ENCODE measurements at places on chromosomes 12 and 14.

DNA sequence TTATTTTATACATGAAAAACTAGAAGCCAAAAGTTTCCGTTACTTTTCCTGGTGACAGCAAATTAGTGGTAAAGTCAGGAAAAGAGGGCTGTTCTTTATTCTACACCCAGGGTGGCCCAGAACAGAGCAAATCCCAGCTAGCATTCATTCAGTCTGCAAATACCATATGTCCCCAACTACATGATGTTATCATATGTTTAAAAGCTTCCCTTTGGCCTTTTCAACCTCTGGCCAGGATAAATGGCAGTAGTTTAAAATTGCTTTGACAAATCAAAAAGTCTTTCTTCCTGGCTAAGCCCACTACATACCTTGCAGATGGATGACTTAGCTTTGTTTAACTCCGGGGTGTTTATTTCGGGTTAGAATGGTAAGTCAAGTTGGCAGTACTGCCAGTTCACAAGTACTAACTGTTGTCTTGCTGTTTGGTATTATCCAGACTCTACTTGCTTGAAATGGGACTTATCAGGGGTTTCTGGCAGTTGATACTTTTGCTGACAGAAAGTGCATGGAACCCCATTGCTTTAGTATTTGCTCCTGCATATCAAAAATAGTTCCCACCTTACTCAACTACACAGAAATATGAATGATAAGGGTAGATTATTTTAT lies 69.7 kb downstream of the PKP2 start:
- DNase-seq = no peak

GRCh38 chr12:120130011-120130410 lies 13.5 kb upstream of the RAB35 start:
- DNase-seq = no peak

GRCh38 chr12:116881877-116882507 lies 751 bp upstream of the HRK start:
- DNase-seq = no peak

GRCh38 chr12:38149395-38150073 lies 167.0 kb upstream of the ALG10B start:
- no peak for DNase-seq

DNA sequence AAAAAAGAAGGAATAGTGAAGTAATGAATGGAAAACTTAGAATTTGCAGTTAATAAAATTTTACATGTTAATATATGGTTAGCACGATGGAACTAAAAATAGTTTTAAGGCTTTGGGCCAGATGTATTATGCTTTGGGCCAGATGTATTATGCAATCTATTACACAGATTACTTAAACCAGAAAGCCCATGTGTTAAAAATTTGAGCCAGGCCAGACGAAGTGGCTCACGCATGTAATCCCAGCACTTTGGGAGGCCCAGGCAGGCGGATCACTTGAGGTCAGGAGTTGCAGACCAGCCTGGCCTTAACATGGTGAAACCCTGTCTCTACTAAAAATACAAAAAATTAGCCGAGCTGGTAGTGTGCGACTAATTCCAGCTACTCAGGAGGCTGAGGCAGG lies 17.2 kb downstream of the IFT81 start:
- DNase-seq = no peak

- DNase-seq = no peak
Measured at GRCh38 chr14:79426103-79426755, 785.1 kb downstream of the DIO2 start.

- no peak for DNase-seq
Measured at GRCh38 chr12:113297214-113297587, 37.7 kb downstream of the SLC8B1 start.

- no peak for DNase-seq
Measured at GRCh38 chr12:78918268-78918667, 53.7 kb downstream of the SYT1 start.

- peak; percentile 52 for DNase-seq
Measured at GRCh38 chr14:93962701-93963601, 13.4 kb downstream of the ASB2 start.

- no peak for DNase-seq
Measured at GRCh38 chr12:46300910-46301309, 32.1 kb upstream of the SLC38A1 start.

DNA sequence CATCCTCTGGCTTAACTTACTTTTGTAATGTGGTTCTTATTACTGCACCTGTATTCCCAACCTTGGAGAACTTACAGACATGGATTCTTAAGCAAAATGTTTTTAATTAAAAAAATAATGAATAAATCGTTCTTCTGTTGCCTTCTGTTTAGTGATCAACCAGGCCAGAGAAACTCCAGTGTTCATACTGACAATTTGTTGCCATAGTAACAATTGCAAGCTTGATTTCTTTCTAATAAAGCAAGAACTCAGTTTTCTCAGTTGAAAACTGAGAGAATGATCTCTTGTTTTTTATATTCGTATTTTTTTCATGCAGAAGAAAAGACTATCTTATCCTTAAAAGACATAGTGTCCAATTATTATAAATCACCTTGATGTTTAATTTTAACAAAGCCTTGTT lies 106.5 kb upstream of the LMNTD1 start:
- no peak for DNase-seq

- peak; percentile 46 for DNase-seq
Measured at GRCh38 chr12:49827401-49828099, 663 bp downstream of the NCKAP5L start.

DNA sequence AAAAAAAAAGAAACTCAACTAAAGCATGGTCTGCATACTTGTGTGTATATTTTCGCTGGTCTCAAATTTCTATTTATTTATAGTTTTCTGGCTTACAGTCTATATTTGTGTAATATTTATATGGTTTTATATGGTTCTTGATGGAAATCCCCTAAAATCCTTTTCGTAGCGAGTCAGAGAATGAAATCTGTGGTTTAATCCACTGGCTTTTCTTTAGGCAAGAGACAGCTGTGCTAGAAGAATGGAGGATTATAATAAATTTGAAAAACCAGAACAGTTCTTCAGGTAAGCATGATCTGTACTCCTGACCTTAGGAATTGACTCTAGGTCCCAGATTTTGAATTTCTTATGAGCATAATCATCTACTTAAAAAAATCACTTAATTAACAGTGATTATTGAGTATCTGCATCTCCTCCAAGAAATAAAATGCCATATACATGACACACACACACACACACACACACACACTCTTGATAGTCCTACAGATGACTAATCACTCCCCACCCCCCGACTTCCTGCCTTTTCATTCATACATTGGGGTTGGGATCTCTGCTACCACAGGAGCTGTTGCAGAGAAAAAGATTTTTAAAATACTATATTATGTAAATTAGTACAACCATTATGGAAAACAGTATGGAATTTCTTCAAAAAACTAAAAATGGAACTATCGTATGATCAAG lies 113.4 kb downstream of the CRADD start:
- DNase-seq = peak; percentile 25

- DNase-seq = no peak
Measured at GRCh38 chr14:104871656-104872468, 6.8 kb downstream of the CEP170B start.

GRCh38 chr14:89730687-89731086 lies 223.8 kb downstream of the EFCAB11 start:
- DNase-seq = no peak

DNA sequence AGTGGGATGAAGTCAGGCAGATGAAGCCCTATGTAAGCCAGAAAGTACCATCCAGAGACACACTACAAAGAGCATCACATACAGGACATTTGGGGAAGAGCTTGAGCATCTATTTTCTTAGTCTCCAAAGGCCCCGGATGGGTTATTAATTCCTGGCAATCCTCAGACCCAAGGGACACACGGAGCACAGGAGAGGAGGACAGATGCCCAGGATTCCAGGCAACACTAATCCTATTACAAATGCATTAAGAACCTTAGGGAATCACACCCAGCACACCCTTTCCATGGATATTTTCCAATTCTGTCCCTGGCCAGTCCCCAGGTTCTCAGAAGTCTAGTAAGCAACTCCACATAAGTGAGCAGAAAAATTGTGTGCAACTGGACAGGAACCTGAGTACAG lies 65.9 kb downstream of the CMKLR1 start:
- DNase-seq = no peak

DNA sequence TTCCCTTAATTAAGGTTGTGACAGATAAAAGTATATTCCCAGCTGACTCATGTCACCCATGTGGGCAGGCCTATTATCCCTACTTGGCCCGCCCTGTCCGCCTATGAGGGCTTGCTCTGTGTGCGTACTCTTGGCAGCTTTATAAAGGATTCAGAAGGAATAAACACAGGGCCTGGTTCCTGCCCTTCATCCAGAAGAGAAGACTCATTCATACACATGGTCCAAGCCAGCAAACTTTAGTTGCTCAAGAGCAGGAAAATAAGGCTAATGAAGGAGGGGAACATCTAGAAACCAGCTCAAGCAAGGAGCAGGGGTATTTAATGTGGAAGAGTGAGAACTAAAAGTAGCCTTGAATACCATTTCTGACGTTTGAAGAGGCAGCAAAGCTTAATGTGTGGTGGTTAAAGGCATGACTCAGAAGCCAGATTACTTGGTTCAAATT lies 141.9 kb downstream of the CRADD start:
- no peak for DNase-seq

GRCh38 chr12:1422604-1423315 lies 171.6 kb downstream of the FBXL14 start:
- DNase-seq = no peak

- DNase-seq = no peak
Measured at GRCh38 chr12:13749389-13749788, 232.0 kb downstream of the GRIN2B start.

DNA sequence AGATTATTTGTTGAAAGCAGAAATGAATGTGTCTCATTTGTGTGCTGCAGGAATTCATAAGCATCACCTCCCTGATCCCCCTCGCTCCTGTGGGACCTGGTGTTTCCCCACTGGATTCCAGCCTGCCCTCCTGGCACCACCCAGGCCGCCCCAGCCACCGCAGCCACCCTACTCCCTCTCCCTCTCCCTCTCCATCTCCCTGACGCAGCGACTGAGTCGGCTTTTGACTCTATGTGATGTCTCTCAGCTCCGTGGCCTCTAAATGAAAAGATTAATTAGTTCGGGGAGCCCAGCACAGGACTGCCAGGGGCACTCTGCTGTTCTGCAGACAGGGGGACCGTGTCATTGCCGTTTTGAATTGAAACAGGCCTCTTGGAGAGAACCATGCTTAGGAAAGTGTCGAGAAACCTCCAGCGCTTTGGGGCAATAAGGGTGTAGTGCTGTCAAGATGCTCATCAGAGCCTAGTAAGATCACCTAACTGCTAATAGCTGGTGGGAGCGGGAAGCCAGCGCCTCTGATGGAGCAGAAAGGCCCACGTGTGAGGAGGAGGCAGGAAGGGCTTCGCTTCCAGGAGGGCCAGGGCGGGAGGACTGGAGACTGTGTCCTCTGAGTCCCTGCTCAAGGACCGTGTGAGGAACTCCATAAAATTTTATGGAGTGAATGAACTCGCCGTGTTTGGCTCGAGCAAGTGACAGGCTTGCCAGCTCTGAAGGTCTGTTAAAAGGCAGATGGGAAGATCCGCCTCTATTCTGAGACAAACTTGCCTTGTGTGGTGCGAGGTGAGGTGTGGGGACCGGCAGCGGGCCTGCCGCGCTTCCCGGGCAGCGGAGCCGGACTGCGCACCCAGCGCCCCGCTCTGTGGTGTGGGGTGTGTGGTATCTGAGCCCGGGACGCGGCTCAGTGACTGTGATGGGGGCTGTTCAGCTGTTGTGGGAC lies 157.4 kb upstream of the C14orf180 start:
- DNase-seq = no peak

DNA sequence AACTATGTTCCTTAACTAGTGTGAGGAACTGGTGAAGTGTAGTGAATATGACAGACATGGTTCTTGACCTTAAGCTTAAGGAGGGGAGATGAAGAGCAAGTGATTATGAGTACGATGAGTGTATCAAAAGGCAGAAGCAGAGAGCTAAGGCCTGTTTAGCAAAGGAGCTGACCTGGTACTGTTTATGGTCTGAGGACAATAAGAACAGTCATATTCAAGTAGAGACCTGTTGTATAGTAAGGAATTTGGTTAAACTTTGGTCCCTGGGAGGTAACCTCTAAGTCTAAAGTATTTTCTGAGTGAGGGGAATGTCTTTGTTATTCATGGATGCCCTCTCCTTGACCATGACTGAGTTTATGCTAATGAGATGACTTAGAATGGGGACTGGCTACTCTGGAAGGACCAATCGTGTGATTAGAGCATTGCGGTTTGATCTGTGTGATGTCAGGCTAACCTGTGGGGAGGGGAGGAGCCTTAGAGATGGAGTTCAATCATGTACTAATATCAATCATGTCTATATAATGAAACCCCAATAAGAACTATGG lies 389.3 kb downstream of the BMP4 start:
- no peak for DNase-seq

DNA sequence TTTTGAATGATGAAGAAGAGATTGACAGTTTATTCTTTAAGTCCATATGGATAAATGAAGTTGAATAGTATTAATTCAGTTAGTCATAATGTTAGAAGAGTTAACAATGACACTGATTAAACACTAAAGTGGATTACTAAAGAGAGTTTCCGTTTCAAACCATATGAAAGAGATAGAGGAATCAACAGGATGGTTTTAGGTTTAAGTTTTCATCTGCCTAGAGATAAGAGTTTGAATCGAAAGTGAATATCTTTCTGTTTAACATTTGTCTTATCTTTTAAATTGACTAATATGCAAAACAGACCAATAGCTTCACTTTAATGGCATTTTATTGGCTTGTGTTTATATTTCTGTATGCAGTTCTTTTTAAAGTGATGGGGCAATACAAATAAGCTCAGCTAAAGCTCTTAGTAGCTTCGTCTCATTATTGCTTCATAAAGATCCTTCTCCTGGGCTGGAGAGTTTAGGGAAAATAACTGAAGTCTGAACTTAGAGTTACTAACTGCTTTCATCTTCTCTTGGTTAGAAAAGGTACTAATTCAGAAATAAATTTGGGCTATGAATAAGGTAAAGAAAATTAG lies 66.0 kb downstream of the MIPOL1 start:
- DNase-seq = no peak

- no peak for DNase-seq
Measured at GRCh38 chr14:101992708-101993107, 28.3 kb downstream of the DYNC1H1 start.

DNA sequence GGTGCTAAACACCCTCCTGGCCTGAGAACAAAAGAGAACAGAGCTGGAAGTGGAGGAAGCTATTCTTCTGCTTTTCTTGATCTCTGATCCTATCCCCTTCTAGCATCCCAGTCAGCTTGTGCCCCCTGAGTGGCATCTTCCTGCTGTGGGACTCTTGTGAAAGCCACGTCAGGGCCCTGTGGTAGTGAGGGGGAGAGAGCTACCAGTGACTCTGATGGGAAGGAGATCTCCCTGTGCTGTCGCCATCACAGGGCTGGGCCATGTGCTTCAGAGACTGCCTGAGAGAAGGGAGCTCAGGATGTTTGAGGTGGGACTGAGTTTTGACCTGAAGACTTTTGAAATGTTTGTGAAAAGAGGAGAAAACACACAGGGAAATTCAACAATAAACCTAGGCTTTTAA lies 107.6 kb upstream of the FUT8 start:
- DNase-seq = no peak

GRCh38 chr12:67810166-67810565 lies 161.6 kb downstream of the DYRK2 start:
- no peak for DNase-seq

- no peak for DNase-seq
Measured at GRCh38 chr12:109253913-109254544, 55.1 kb downstream of the FOXN4 start.

- no peak for DNase-seq
Measured at GRCh38 chr12:131911028-131911650, 16.7 kb downstream of the ULK1 start.

GRCh38 chr14:65302571-65303189 lies 109.8 kb upstream of the FUT8 start:
- peak; percentile 48 for DNase-seq

GRCh38 chr14:38138473-38139138 lies 69.1 kb upstream of the SSTR1 start:
- DNase-seq = no peak

- DNase-seq = peak; percentile 42
Measured at GRCh38 chr14:91413547-91414474, 3.8 kb downstream of the CCDC88C start.
